ENCODE measurements at places on chromosomes 6 and 20.
A peak's percentile ranks its signal among the peaks of the same experiment; 100 is the strongest.

- no peak for DNase-seq
These were observed at the start of the genes DEFB124 and REM1 for GRCh38 chr20:31474758-31475427. TSS of gene DEFB124 (minus strand) at chr20:31475127. CDS start at chr20:31473013, 2,114 bp downstream. TSS of gene REM1 (plus strand) at chr20:31475288. CDS start at chr20:31476446, 1,158 bp downstream.

GRCh38 chr6:158142789-158143188 lies 25.3 kb downstream of the SERAC1 start:
- no peak for DNase-seq

- DNase-seq: no peak
These were observed 225.3 kb upstream of the FAM83B start for GRCh38 chr6:54621285-54621684.

DNA sequence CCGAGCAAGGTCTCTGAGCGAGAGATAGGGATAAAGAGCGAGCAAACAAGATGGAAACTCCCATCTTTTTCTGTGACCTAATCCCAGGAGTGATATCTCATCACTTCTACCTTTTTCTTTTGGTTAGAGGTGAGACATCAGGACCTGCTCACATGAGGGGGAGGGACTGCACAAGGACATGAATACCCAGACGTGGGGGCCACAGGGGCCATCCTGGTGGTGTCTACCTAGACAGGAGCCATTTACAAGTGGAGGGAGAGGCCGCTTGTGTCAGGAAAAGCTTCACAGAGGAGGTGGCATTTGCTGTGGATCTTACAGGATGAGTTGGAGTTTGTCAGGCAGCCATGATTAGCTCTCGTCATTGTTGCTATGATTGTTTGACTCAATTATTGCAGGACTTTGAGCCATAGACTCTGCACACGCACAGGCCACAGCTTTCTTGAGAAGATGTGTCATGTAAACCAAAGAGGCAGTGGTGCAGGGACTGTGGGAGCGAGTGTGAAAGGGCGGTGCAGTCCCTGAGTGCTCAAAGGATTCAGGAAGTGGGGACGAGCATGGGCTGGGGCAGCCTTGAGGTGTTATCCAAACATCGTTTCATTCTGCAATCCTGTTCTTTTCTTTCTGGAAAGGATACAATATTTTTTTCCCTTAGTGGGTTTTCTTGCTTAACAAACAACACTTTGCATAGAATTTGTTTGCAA lies 7.7 kb downstream of the NPEPL1 start:
- DNase-seq: no peak

- DNase-seq: no peak
These were observed 82.2 kb downstream of the COL19A1 start for GRCh38 chr6:69948479-69949114.

DNA sequence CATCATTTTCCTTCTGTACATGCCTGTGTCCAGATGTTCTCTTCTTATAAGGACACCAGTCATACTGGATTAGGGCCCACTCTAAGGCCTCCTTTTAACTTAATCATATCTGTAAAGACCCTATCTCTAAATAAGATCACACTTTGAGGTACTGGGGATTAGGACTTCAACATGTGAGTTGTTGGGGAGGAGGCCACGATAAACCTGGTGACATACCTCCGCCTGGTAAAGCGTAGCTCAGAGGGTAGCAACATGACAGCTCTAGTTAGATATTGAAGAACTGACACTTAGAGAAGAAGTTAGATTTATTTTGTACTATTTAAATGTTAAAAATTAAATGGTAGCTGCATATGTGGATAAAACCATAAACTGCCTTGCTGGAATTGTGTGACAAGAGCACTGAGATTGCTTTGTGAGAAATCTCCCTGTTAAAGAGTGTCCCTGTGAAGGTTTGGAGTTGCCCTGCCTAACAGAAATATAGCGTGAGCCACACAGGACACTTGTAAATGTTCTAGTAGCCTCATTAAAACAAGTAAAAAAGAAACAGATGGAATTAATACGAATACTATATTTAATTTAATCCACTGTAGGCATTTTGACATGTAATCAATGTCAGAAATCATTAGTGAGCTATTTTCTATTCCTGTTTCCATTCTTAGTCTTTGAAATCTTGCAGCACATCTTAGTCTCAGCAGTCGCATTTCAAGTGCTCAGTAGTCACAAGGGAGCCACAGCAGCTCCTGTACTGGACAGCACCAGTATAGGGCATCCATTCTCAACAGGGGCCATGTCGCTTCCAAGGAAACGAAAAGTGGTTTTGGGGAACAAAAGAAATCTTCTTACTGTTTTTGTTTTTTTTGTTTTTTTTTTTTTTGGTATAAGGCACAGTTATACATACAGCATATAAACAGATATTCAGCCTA lies 13.4 kb downstream of the PLCB1 start:
- no peak for DNase-seq

GRCh38 chr6:53822401-53823125 lies 27.8 kb downstream of the LRRC1 start:
- no peak for DNase-seq

DNA sequence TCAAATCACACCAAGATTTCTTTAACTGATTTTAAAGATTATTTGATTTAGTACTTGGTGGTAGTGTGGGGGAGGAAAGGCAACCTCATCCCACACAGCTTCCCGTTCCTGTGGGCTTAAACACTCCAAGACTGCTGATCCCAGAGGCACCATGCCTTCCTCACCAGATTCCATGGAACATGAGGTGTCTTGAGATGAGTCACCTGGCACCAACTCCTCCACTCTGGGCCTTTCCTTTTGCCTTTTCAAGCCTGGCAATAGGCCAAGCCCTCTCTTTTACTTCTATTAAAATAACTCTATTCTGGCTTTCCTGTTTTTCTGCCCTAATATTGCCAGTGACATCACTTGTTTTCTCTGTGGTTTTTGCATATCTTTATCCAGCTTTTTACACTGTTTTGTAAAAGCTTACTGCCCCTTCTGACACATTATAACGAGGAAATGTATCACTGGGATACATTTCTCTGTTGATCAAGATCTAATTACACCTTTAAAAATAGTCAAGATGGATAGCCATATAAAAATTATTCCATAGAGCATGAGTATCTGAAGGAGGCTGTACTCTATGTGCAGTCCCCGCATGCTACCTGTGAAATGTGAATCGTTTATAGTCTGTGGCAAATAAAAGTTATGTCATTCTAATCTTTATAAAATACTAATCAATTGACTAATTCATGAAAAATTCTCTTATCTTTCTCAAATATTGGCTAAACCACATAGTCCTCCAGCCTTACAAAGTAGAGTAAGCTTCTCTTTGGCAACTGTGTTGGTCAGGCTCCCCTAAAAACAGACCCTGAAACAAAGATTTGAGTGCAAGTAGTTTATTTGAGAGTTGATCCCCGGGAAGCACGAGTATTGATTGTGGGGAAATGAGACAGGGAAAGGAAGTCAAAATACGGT lies 257.8 kb upstream of the KCNQ5 start:
- DNase-seq: no peak

DNA sequence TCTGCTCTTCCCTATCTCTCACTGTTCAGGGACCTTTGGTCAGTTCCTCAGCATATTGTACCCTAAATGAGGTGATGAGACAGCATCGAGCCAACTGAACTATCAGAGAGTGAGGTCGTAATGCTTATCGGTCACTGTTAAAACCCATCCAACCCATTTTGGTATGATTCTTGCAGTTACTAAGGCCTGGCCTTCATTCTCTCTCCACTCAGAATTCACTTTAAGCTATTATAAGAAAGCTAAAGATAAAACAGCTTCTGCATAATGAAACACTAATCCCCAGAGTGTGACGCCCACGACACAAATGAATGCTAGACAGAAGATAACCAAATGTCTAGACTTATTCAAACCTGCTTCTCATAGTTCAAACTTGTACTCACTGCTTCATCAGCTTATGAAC lies 175.8 kb downstream of the GMPR start:
- peak; percentile 22 for DNase-seq

- DNase-seq: no peak
These were observed 615.5 kb downstream of the C6orf118 start for GRCh38 chr6:164693944-164694343.

DNA sequence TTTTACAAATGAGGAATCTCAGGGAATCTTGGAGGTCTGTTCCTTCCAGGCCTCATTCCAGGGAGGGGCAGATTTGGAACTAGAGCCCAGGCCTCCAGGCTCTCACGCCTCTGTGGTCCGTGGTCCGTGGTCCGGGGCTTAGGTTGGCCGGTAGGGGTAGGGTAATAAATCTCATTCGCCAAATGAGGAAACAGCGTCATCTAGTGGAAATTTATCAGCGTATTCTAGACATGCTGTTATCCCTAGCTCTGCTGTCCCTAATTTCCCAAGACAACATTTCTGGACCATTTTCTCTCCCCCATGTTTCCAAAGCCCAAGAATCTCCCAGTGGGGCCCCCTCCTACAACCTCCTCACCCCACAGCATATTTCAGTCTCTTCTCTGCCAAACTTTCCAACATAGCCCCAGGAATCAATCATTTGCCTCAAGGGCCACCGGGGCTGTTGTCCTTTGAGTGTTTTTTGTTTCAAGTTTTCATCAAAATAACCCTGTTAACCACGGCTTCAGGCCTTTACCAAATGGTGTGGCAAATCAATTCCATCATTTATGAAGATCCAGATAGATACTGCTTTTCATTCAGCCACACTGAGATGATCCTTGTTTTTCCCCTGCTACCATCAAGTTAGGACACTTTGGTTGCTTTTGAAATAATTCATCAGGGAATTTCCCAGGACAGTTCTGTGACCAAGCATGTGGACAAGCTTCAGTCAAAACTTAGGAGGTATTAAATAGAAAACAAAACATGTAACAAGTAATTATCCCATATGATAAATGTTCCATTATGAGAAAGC lies 126.8 kb downstream of the ALDH8A1 start:
- DNase-seq: no peak

DNA sequence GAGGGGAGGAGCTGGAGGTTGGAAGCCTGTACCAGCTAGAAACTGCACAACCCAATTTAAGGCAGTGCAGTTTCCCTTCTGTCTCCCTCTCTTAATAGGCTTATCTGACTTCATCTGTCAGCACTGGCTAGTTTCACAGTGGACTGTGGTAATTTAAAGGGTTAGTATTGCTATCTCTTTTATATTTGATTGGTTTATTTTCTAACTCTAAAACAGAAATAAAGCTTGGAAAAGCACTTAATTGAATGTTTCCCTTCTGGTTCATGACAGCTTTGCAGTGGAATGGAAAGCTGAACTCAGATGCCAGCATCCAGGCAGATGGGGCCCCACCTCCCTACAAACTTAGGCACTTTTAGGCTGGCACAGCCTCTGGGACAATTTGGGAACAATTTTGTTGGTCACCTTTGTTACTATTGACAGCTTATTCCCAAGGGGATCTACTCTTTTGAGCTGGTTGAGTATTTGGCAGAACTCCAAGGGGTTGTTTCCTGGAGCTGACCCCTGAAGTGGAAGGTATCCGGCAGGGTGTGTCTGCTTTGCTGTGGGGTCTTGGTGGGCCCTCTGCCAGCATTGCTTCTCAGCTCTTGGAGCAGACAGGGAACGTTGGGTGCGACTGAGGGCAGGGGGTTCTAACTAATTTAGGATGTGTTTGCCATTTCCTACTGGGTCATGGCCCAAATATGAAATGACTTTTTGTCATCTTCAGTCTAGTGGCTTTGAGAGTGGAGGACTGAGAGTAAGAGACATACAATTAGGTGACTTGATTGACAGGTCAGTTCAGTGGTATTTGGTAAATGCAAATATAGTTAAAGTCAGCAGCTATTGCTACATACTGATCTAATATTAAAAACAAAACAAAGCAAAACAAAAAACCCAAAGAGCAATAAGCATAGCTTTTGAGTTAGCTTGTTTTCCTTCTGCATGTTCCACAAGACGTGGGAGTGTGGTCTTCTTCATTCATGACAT lies 9.3 kb downstream of the SH3BGRL2 start:
- DNase-seq: no peak

All from T follicular helper cell (primary cell).